ENCODE measurements at places on chromosomes 5 and 9. TPM values are rescaled to one million over a fixed set of nuclear protein-coding genes. Genes with fewer than 3 reads are reported as not detected.

DNA sequence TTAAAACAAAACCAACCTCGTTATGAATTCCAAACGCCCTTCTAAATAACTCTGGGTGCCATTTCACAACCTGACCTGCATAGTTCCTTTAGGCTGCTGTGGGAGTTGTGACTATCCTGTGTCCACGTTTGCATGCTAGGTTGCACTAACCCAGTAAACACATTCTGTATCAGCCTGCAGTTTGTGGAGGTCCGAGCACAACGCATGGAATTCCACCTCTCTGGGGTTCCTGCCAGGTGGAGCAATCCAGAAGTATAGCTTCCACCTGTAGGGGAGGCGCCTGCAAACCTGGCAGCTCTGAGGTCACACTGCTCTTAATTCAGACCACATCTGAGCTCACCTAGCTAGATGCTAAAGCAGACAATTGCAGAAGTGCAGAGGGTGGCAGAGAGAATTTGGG, 57.2 kb downstream of the MARCHF3 start:
- DNase-seq = no peak

The PCA3 gene
- total RNA-seq = 0.12 TPM

- DNase-seq = no peak
These were observed 5.6 kb downstream of the RAD23B start for GRCh38 chr9:107288701-107289100.

DNA sequence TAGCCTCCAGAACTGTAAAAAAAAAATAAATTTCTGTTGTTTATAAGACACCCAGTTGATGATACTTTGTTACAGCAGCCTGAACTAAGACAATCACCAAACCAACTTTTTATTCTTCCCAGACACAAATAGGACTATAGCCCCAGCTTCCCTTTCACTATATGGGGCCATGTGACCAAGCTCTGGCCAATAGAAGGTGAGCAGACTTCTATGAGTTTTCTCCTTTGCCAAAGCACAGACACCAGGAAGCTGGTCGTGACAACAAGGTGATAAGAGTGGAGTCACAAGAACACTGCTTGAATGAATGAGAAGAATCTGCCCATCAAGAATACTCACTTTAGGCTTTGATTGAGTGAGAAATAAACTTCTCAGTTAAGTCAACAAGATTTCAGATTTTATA, 217.7 kb downstream of the DEPDC1B start:
- DNase-seq = no peak

- DNase-seq = no peak
These were observed 9.6 kb upstream of the SLC30A5 start for GRCh38 chr5:69084195-69084594.

DNA sequence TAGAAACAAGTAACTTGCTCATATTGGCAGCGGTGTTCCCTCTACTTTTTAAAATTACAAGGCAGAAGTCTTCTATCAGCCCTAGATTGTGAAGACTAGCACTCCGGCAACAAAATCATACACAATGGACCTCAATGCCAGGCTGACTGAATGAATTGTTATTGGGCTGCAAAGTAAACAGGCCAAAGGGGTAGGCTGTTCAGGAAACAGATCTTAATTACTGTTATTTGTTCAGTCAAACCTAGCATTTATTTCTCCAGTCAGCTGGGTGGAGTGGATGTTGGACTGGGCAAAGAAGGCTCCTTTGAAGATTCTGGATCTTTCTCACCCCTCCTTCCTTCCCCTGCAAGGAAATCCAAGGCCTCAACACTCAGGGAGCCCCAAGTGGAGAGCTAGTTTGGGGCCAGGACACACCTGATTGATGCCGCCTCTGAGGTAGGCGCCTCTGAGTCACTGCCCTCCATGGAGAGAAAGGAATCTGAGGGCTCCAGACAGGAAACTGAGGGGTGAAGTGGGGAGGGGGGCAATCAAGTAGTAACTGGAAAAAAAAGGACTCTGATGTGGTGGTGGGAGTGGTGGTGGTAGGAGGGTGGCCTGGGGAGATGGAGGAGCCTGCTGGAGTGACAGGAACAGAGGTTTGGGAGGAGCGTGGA, 35.5 kb downstream of the SERINC5 start:
- DNase-seq = no peak

DNA sequence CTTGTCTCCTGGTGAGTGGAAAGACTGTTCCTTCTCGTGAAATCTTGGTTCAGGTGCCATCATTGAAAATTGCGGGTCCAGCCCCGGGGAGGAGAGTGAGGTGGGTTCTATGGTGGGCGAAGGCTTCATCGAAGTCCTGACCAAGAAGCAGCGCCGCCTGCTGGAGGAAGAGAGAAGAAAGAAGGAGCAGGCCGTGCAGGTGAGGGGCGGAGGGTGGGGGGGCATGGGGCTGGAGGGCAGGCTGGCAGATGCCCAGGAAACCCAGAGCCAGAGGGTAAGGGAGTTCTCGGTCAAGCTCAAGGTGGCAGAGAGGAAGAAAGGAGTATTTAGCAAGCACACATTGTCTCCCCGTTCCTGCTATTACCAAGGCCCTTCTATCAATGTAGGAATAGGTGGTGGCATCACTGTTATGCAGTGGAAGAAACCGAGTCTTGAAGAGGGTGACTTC, 24.3 kb upstream of the POMT1 start:
- DNase-seq = no peak

DNA sequence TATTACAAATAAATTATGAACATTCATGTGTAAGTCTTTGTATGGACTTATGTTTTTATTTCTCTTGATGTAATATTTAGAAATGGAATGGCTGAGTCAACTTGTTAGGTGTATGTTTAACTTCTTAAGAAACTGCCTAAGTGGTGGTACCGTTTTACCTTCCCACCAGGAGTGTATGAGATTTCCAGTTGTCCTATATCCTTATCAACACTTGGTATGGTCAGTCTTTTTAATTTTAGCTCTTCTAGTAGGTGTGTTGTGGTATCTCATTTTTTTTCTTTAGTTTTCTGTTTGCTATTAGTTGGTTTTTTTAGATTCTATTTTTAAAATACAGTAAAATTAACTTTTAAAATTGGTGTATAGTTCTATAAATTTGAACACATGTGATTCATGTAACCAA, 3.7 kb downstream of the NDUFAF2 start:
- DNase-seq = no peak

- DNase-seq = no peak
These were observed 1072.3 kb downstream of the MAT2B start for GRCh38 chr5:164577742-164578141.

The IFNK gene
- total RNA-seq = not detected
